ENCODE measurements at places on chromosomes 6 and 20.

DNA sequence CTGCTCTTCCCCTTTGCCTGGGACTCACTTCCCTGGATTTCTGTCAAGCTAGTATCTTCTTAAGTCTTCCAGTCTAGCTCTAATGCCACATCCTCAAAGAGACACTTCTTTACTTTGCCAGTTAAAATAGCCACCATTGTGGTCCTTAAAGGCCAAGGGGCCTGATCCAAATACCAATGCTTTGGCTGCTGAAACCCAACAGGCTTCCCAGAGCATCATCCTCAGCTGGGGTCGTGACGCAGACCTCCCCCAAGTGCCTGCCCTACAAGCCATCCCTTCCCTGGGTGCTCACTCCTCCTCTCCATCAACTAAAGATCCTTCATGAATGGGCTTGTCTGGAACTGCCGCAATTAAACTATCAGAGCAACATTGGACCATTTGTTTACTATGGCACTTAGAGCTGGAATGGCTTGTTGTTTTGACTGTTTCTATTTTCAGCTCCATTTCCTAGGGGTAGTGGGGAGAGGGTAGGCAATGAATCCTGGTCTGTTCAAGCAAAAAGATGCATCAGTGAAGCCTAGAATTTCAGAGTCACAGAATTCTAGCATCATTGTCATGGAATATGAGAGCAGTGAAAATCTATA, 79.6 kb upstream of the SIRPA start:
- no peak for DNase-seq

DNA sequence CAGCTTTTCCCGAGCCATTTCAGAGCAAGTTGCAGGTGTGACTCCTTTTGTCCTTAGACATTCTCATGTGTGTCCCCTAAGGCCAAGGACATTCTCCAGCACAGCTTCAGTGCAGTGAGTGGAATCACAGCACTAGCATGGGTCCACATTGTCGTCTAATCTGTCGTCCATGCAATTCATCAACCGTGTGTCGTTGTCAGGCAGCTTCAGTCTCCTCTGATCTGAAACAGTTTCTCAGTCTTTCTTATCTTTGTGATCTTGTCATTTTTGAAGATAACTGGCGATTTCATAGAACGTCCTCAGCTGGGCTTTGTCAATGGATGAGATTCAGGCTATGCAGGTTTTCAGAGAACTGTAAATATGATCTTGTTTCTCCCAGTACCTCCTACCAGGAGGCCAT, 31.7 kb downstream of the CST2 start:
- no peak for DNase-seq

GRCh38 chr6:1574890-1575209, 34.9 kb upstream of the FOXC1 start:
- DNase-seq, result no peak

DNA sequence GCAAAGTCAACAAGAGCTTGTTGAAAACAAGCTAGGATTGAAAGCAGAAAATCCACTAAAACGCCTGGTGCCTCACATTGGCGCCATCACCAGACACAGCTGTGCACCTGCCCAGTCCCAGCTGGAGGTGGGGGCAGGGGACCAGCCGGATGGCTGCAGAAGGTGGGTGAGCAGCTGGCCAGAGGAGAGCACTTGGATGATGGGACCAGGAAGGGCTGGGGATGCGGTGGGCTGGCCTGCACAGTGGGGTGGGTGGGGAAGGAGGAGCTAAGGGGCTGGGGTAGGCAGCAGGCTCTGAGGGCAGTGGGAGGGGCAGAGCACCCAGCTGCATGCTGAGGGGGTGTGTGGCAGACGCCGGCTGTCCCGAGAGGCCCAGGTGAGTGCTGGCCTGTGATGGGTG, 7.1 kb downstream of the CABLES2 start:
- DNase-seq, result no peak

DNA sequence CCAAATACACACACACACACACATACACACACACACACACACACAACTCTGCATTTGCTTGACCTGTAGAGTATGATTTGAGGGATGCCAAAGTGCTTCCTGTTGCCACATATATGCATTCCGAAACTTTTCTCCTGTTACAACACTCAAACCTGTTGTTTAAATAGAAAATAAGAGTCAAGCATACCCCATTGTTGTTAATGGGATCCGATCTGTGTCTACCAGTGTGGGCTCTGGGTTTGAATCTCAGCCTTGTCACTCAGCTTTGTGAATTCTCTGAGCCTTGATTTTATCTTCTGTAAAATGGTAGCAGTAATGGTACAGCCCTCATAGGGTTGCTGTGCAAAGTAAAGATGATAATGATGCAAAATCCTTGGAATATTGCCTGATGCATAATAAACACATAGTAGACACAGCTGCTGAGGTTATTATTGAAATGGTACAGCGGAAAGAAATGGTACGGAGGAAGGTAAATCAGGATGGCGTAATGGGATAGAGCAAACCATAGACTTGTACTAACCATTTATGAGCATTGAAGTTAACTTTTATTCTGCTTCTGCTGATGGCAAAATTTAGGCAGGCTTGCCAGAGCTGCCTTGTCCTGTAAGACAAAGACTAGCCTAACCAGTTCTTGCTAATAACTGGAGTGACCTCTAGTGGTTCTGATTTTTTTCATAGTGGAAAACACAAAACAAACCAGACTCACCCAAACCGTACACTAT, 113.5 kb upstream of the PHACTR1 start:
- no peak for DNase-seq
